Activated B cell treated with CpG ODN at 0.5 μM for 24 hours (primary cell): ENCODE measurements at places on chromosomes 2 and 18.

GRCh38 chr2:205889114-205889513 lies 196.9 kb downstream of the INO80D start:
- no peak for DNase-seq

GRCh38 chr2:168426861-168427260 lies 29.2 kb upstream of the CERS6 start:
- no peak for DNase-seq

DNA sequence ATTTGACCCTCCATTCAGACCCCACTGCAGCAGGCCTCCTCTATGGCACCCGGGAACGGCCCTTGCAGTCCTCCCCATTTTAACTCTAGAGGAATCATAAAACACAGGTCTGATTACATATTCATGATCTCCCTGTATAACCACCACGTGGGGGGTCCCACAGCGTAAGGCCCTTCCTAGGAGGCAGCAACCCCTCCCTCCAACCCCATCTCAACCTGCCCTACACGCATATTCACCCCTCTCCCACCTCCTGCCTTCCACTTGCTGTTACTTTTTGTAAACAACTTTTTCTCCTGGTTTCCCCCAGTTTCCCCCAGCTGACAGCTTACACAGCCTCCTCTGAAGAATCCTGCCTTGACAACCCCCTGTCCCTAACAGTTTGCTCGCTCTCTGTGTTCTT lies 85.1 kb upstream of the FOXI3 start:
- no peak for DNase-seq

GRCh38 chr18:10138719-10139118 lies 224.9 kb downstream of the VAPA start:
- DNase-seq: no peak

GRCh38 chr2:122851972-122852531 lies 1096.6 kb downstream of the TSN start:
- no peak for DNase-seq

- no peak for DNase-seq
Measured at GRCh38 chr2:65153515-65153914, 23.6 kb upstream of the RAB1A start.

DNA sequence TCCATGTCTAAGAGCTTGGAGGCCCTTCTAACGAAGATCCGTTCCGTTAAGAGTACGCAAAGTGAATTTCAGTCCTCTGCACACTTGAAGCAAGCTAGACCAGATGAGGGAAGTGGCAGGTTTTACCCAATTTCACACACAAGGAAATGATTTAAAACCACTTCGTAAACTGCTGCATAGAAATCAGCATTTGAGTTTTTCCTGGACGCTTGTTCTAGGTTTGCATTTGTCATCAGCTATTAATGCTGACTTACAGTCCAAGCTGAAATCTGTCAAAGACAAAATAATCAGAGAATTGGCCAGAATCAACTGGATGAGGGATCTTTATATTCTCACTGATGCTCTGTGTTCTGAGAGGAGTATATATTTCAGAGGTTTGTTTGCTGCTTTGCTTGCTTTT lies 117.6 kb upstream of the RASGRP3 start:
- no peak for DNase-seq
